ENCODE measurements at places on chromosomes 7 and 10.

GRCh38 chr10:123318516-123318915 lies 164.3 kb downstream of the BUB3 start:
- DNase-seq = no peak

GRCh38 chr10:4482659-4483058 lies 343.3 kb upstream of the AKR1E2 start:
- DNase-seq = no peak

DNA sequence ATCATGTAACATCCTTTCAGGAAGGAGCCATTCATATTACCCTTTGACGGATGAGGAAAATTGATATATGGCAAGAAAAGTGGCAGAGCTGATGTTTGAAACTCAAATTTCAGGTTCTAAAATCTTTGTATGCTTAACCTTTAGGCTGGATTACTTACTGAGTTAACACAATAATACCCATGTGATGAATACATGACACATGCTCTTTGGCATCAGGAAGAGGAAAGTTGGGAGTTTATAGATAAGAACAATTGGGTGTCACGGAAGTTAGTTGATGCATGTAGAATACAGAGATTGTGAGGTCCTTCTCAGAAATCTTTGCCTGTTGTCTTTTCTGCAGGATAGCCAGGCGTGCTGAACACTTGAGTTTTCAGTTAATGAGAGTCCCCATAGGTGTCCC lies 572.1 kb upstream of the POM121L12 start:
- no peak for DNase-seq

DNA sequence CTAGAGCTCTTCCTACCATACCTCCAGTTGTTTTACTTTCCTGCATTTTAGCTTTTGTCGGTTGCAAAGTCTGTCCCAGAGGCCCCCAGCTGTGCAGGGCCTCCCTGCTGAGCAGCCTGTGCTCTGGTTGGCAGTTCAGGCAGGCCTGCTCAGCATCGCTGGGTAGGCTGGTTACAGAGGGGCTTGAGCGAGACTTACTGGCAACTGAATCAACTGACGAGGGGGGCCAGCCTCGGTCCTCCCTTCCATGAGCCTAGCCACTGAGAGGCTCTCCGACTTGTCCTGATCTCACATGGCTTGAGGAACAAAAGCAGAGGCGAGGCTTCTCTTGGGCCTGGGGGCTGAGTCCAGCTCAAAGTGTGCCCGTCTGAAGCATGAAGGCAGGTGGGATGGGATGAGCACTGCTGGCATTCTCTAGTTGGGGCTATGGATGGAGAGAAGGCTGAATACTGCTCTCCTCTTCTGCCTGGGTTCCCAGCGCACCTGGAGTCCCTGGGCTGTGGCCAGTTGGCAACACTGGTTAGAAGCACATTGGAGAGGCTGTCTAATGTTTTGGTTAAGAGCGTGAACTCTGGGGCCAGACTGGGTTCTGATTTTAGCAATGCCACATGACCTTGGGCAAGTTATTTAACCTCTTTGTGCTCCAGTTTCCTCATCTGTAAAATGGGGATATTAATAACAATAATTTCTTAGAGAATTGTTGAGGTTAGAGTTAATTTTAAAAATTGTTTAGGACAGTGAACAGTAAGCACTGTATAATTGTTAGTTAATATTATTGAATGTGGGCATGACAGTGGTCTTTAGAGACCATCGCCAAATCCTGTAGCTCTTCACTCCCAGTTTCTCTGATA lies 6.9 kb upstream of the SFRP5 start:
- DNase-seq = no peak

DNA sequence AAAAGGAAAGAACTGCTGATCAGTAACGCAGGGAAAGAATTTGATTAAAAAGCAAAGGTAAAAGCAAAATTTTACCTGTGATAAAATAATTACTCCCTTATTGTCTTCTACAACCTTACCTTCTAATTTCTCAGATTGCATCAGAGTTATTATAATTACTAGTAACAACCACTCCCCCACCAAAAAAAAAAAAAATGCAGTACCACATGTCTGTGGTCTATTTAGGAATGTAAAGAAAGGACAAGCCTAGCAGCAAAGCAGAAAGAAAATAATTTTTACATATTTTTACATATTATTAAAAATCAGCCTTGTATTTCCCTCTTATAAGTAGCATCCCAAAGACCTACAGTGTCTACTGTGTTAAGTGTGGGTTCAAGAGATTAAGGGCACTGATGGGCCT lies 430.4 kb downstream of the TFEC start:
- no peak for DNase-seq

DNA sequence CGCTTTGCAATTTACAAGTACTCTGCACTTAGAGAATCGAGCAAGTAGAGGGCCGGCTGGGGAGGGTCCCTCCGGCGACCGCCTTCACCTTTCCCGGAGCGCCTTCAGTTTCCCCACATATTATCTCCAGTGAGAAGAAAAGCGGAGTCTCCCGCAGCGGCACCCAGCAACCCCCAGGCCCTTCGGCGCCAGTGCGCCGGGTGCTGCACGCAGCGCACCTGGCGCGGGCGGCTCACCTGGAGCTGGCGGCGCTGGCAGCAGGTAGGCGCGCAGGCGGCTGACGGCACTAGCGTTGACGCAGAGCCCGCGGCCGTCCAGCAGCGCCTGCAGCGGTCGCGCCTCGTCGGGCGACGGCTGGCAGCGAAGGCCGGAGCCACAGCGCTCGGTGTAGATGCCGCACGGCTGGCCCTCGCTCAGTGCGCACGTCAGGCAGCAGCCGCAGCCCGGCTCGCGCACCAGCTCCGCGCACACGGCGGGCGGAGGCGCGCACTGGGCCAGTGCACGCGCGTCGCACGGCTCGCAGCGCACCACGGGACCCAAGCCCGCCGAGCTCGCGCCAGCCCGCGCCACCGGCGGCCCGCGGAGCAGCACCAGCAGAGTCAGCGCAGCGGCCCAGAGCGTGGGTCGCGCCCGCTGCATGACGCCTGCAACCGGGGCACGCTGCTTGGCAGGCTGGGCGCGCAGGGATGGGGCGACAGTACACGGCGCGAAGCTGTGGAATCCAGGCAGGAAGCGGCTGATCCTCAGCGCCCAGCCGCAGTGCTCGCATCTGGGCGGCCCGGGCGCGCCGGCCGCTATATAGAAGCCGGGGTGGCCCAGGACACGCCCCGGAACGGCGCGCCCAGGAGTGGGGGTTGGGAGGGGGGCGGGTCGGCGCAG lies at the start of gene IGFBP3:
IGFBP3 (minus strand) TSS at position 771 of the 879 bp plus-strand sequence; CDS start at position 639, 132 bp downstream.
- DNase-seq = no peak

DNA sequence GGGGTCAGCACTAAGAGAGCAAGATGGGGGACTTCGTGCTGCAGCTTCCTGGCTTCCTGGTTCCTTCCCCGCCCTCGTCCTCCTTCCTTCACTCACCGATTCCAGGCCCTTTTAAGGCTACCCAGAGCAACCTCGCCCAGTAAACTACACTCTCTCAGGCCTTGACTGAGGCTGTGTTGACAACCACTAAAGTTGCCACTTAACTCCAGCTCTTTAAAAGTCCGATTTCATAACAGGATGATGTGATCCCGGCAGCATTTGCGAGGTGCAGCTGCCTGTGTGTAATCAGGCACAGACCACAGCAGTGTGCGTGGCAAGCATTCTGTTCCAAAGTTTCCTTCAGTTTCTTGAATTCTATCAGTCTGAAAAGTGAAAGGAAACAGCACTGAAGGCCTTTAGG lies 110.6 kb downstream of the RAB11FIP2 start:
- DNase-seq = no peak

DNA sequence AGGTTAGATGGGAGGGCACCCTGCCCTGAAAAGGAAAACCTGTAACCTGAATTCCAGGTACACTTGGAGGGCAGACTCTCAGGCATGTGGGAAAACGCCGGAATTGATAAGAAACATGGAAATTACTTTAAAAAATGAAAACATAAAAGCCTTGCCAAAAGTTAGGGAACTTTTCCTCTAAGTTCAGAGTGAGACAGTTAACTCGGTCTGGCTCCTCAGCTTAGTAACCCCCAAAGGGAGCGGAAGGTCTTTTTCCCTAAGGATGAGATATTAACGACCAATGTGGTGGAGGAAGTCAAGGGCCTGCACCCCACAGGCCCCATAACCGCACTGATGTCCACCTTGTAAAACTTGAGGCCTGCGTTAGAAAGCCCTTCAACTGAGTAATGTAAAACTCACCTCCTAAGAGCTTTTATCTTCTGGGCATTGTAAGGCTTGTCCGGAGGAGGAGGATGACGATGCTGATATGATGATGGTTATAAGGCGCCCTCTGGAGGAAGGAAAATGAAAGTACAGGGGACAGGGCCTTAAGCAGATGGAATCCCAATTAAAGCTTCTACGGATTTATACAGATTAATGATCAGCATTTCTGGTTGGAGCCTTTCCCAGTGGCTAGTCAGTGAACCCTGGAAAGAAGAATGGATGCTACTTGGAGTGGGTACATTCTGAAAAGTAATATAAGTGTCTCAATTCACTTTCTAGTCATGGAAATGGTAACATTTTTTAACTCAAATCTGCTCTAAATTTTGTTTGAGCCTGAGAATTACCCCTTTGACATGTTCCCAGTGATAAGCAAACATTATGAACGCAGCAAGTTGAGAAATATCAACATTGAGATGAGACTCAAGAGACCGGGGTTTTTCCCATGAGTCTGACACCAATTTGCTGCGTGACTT lies 694 bp downstream of the COL1A2 start:
- no peak for DNase-seq

- DNase-seq = no peak
Observed at GRCh38 chr7:98520356-98520951, 96.6 kb upstream of the NPTX2 start.

GRCh38 chr10:59177031-59177797 lies 771 bp downstream of the PHYHIPL start:
- DNase-seq = no peak

DNA sequence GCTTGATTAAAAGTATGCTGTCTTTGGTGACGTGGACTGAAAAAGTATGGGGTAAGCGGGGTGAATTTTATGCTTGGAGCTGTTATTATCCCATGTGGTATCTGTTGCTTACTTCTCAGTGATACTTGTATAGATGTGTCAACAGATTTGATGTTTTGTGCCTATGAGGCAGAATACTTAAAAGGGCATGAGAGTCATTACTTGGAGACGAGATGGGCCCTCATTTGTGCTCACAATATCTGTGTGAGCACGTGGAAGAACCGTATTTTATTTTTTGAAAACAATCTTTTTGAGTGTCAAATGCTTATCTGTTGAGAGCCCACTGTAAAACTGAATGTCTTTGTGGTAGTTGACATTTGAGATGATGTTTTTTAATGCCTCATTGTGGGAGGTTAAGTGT lies 281.9 kb downstream of the EXOC4 start:
- no peak for DNase-seq

DNA sequence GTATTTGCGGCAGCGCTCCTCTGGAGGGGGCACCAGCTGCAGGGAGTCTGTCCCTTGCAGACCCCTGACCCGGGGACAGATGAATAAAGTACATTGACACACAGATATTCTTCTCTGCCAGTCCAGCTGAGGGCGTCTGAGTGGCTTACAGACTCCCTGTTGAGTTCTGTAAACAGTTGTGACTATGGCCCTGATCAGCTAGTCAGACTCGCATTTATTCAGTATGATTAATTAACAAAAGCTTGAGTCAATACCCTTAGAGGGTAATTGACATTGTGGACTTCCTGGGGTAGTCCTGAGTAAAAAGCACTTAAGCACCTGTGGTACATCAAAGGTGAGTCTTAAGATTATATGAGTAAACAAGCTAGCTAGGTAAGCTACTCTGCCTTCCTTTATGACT lies 21.0 kb downstream of the ANKRD30A start:
- no peak for DNase-seq

GRCh38 chr10:96860631-96861277 lies 28.7 kb downstream of the LCOR start:
- DNase-seq = no peak

- DNase-seq = no peak
Observed at GRCh38 chr7:8295638-8296361, 33.8 kb upstream of the ICA1 start.

GRCh38 chr10:48500771-48501170 lies 104.1 kb downstream of the ARHGAP22 start:
- no peak for DNase-seq

- DNase-seq = no peak
Observed at GRCh38 chr7:138465046-138465445, 5.0 kb downstream of the TRIM24 start.

- DNase-seq = no peak
Observed at GRCh38 chr10:47349516-47349915, 1.4 kb downstream of the RBP3 start.

DNA sequence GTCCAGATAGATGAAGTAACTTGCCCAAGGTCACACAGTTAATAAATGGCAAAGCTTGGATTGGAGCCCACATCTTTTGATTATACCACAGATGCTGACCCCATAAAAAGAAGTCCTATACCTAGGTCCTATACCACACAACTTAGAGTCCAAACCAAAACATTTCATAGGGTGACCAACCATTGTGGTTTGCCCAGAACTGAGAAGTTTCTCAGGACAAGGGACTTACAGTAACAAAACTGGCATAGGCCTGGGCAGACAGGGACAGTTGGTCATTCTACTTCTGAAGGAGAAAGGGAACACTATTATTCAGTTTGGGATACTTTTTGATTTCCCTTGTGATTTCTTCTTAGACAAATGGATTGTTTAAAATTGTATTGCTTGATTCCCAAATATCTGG lies 32.9 kb upstream of the PRLHR start:
- no peak for DNase-seq

DNA sequence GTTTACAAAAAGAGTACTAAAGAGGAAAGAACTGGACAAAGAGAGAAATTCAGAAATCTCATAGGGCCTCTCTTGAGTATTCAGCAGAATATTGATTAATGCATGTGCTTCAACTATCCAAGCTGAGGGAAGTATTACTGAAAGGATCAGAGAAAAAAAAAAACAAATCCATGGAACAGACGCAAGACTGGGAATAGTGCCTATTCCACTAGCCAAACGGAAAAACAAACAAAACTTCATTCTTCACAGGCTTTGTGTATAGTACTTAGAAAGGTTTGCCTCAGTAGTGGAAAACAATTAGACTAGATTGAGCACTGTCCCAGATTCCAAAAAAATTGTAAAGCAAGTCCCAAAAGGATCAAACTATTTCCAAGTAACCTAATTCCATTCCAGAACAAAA lies 106.2 kb downstream of the TFEC start:
- DNase-seq = no peak

- no peak for DNase-seq
Observed at GRCh38 chr7:17411922-17412321, 113.5 kb downstream of the AHR start.

GRCh38 chr10:91596825-91597196 lies 36.1 kb downstream of the PPP1R3C start:
- DNase-seq = no peak

- no peak for DNase-seq
Observed at GRCh38 chr10:113301342-113301984, 251.4 kb upstream of the HABP2 start.

DNA sequence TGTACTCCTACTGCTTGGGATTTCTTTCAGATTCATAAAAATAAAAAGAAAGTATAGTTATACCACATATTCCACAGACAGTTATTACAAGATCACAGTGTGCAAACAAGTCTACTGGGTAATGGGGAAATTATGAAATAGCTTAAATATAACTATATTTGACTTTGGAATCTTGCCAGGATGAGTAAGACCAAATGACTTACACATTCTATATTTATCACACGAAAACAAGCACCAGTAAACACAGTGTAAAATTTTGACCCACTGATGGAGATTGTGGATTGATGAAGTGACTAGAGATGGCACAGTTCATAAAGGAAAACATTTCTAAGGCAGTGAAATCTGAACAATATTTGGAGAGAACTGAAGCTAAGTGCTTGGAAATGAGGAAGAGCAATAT lies 339.7 kb downstream of the THSD7A start:
- DNase-seq = no peak
